ENCODE measurements at places on chromosomes 5 and 9. TPM values are rescaled to one million over a fixed set of nuclear protein-coding genes. Genes with fewer than 3 reads are reported as not detected.

Gene CATSPER3
- 1.8 TPM for total RNA-seq

Gene ADAMTS6
- total RNA-seq, result 0.59 TPM

Gene TPPP
- 5.7 TPM for total RNA-seq

Gene GSN
- 210 TPM for total RNA-seq

Gene STK32A
- total RNA-seq, result 2.6 TPM

Gene IL7R
- total RNA-seq, result 1.6 TPM

Gene CLTA
- total RNA-seq, result 52.1 TPM

- DNase-seq, result no peak
Measured at GRCh38 chr5:59287884-59288283, 605.6 kb downstream of the PDE4D start.

- no peak for DNase-seq
Measured at GRCh38 chr5:96743805-96744204, 63.9 kb downstream of the ERAP1 start.

- no peak for DNase-seq
Measured at GRCh38 chr9:1916095-1916494, 99.1 kb upstream of the SMARCA2 start.

GRCh38 chr5:175657593-175658271 lies at the start of gene HRH2:
Gene HRH2, plus strand, starts transcription at chr5:175658071. Its CDS starts 25,163 bp downstream, at chr5:175683234.
- no peak for DNase-seq

GRCh38 chr5:154786414-154786813 lies 31.2 kb downstream of the LARP1 start:
- DNase-seq, result no peak

DNA sequence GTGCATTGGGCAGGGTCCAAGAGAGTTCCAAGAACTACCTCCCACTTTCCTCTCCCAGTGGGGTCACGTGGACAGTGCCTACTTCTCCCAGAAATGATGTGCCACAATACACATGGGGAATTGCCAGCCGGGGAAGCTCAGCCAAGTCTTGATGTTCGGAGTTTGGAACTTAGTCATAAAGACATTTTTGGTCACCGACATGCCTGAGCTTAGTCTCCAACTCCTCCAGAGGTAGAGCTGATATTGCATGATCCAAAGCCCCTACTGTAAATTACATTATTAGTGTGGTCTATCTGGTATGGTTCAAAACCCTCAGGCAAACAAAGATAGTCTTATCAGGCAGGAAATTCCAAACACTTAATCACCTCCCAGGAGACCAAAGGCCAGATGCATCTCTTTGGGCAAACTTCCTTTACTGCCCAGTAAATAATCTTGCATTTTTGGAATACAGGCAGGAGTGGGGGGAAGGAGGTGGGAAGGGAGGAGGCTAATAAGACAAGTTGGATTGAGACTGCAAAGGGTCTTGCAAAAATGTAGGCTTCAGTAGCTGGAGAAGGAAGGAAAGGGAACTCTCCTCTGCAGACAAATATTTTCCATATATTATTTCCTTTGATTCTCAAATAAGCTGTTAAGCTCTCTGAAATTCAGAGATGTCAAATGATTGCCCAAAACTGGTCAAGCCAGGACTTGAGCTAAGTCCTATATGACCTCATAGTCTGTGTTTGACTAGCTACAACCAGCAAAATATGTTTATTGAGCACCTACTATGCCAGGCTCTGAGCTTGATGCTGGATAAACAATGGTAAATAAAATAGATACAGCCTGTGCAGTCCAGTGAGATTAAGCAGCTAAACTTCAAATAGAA lies 99.4 kb downstream of the DRD1 start:
- no peak for DNase-seq

DNA sequence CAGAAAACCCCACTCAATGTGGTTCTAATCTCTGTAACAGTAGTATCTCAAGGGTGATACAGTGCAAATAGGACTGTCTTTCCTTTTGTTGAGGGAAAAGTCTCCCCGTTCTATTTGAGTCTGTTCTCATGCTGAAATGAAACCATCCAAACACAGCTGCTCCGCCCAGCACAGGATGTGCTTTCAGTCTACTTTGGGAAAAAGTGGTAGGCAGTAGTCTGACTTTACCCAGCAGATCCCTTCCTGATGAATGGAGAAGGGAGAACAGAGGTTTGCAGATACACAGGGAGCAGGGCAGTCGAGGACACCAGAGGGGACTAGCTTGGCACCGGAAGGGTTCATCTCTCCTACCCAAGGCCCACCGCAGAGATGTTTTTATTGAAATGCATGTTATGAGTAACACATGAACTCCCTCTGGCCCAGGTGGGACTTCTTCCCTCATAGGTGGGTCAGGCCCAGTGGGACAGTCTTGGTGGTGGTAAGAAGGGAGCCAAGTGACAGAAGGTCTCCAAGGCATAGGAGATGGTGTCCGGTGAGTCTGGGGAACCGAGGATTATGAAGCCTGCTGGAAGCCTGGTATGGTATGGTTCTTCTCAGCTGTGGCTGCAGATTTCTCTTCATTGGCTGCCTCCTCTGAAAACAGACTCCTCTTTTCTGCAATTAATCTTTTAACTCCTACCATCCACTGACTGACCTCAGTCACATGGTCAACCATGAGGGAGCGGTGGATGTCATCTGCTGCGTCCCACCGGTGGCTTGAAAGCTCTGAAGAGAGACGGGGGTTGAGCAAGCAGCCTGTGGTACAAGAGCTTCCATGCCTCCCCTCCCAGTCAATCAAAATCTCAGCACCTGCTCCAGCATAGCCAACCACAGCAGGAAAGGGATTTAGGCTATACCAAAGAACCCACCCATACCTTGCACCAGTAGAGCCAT lies 3.0 kb downstream of the EIF4EBP3 start:
- DNase-seq, result no peak

DNA sequence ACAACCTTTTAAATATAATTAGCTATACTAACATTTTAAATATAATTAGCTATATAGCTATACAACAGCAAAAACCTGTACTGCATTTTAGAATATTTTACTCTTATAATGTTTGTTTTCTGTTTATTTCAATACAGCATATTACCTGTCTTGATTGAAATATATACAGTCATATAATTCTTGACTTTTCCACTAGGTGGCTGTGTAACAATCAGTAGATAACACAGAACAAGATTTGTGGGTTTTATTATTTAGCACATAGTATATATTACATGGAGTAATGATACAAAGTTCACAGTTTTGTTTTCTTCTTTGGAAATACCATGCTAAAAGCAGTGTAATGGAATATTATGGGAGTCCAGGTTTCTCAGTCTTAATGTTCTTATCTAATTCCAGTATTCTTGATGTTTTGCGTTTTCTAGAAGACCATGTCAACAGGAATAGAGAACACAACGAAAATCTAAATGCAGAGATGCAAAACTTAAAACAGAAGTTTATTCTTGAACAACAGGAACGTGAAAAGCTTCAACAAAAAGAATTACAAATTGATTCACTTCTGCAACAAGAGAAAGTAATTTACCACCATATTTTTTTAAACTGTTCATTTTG lies 13.3 kb downstream of the HMMR start:
- DNase-seq, result no peak

GRCh38 chr5:72040513-72040912 lies 66.8 kb upstream of the MAP1B start:
- DNase-seq, result no peak

DNA sequence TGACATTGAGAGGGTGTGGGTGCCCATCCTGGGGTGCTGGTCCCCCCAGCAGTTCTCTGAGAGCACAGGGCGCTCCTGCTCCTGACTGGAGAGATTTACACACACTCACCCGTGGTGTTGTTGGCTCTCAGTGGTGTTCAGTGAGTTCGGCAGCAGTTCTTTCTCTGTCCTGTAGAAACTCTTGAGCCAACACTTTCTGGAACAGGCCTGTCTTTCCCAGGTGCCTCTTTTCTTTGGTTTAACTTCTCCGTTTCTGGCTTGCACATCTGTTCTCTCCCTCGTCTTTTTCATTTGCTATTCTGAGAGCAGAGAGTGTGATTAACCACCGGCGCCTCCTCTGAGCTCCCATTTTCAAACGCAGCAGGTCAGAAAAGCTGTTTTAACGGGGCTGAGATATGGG lies 284.5 kb downstream of the IRX2 start:
- no peak for DNase-seq

DNA sequence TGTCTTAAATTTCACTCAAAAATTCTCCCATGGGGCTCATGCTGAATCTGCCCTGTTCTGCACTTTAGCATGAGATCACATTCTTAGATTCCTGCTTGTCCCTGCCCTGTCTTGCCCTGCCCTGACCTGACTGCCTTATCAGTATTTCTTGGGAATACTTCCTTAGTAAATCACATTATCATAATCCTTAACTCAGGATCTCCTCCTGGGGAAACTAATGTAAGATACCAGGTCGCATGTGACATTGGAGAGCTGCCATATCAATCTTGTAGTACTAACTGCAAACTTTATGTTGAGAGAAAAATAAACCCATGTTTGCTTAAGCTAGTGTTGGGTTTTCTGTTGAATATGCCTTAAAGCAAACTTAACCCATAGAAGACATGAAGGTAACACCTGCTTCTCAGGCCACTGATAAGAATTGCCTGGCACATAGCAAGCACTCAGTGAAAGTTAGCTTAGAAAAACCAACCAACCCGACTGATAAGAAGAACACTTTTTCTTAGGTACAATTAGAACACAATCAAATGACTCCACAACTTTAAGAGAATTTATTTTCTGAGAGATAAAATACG lies 53.3 kb downstream of the IL33 start:
- DNase-seq, result no peak

DNA sequence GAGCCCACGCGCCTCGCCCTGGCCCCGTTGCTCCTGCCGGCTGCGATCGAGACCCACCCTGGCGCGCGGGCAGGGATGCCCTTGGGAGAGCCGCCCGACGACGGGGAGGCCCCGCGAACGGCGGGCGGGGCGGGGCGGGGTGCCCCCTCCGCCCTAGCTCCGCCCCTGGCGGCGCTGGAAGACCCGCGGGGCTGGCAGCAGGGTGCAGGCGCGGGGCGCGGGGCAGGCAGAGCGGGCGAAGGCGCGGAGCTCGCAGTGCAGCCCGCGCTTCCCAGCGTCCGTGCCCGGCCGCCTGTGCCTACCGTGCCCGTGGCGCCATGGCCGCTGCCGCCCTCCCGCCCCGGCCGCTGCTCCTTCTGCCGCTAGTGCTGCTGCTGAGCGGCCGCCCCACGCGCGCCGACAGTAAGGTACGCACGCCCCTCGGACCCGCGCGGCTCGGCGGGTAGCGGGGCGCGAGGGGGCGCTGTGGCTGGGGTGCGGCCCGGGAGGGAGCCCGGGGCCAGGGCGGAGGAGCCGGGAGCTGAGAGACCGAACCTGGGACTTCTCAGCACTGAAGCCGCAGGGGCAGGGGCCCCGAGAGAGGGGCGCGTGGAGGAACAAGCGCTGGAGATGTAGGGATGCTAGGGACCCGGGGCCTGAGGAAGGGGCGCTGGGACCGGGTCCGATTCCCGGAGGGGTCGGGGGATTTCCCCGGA lies at the start of gene OLFML2A:
OLFML2A (plus strand) TSS at position 180 of the 695 bp plus-strand sequence; CDS start at position 318, 138 bp downstream.
- DNase-seq, result no peak

DNA sequence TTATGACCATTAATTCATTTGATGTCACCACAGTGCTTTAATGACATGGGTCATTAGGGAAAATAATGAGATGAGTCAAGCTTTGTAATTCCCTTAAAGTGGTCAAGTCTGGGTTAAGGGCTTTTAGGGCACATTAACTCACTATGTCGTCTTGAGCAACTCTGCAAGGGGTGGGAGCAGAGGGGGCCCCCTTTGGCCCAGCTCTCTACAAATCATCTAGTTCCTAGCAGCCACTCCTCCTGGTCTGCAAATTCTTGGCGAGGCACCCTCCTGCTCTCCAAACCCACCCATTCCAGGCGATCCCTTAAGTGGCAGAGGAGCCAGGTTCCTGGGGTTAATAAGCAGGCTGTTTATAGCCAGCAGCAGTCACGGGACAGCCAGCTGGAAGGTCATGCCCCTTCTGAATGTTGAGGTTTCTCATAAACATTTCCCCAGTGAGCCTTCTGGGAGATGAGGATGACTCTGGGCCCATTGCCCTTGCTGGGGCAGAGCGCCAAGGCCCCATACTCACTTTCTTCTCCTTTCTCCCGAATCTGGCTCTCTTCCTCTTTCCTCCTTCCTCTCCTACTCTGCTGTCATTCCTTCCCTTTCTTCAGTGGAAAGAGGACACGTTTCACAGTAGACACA lies 14.3 kb upstream of the GPX3 start:
- DNase-seq, result peak; percentile 93
